SK-N-SH treated with all-trans-retinoic acid at 6 μM for 48 hours (cell line): ENCODE measurements at places on chromosomes 12 and 14.

DNA sequence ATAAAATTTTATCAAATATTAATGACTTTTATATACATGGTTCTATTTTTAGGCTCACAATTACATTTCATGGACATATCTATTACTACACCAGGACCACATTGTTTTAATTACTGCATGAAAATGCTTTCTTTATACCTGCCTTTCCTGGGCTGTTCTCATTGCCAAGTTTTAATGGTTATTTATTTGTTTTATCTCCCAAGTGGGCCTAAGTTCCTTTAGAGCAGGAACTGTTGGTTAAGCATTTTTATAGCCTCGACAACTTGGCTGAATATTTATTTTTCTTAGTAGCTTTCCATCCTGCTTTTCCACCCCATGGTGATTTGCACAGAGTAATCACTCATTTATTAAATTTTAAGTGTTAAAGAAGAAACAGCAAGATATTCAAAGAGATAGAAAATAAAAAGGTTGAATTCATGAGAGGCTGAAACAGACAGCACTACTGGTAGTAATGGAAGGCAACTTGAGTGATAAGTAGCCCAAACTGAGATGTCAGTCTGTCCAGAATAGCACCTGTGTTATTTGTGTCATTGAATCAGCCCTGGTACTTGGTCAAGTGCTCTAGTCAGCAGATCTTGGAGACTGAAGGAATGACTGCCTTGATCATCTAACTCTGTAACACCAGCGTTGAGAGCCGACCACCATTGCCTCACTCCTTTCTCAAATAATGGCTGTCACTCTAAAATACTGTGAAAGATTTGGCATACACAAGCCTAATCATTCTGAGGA is 119.1 kb upstream of the EGLN3 start:
- ATAC-seq: no peak

GRCh38 chr12:60830381-60830780 is 1234.6 kb downstream of the SLC16A7 start:
- no peak for ATAC-seq

DNA sequence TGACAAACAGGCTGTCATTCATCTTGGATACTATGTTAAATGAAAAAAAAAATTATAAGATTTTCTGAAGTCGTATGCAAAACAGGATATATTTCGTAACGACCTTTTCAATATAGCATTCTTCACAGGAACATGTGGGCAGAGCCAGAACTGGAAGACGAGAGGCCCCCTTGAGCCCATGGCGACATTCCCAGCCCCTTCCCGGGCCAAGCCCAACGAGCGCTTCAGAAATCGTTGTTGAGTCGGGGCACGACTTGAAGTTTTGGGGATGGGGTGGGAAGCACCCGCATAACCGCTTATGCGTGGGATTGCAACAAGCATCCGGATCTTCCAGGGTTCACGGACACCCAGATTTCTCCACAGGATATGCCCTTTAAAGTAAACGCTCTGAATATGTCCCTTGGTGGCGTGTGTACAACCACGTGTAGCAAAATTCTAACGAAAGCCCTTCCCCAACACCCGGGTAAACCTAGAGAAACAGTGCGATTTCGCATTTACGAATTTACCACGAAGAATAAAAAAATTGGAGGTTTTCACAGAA is 736 bp downstream of the C14orf39 start:
- ATAC-seq: peak; percentile 21

DNA sequence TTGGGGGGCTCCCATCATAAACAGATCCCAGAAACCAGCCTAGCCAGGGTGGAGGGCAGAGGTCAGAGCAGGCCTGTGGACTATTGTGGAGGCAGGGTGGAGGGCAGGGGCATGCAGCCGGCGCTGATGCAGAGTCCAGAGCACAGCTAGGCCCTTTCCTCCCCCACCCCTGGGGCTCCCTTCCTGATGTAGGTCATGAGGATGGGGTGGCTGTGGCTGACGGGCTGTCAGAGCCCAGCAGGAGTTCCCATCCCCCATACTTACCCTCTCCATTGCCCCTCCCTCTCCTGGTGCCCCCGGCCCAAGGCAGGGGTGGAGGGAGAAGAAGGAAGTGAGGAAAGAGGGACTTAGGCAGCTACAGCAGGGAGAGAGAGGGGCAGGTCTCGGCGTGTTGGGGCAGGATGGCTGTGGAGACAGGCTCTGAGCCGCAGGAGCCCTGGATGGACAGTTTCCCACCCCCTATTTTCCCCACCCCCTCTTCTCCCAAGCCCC is 5.7 kb upstream of the ZNF385A start:
- ATAC-seq: no peak

- ATAC-seq: peak; percentile 81
Measured at GRCh38 chr12:121494093-121494787, 86.6 kb downstream of the KDM2B start.

DNA sequence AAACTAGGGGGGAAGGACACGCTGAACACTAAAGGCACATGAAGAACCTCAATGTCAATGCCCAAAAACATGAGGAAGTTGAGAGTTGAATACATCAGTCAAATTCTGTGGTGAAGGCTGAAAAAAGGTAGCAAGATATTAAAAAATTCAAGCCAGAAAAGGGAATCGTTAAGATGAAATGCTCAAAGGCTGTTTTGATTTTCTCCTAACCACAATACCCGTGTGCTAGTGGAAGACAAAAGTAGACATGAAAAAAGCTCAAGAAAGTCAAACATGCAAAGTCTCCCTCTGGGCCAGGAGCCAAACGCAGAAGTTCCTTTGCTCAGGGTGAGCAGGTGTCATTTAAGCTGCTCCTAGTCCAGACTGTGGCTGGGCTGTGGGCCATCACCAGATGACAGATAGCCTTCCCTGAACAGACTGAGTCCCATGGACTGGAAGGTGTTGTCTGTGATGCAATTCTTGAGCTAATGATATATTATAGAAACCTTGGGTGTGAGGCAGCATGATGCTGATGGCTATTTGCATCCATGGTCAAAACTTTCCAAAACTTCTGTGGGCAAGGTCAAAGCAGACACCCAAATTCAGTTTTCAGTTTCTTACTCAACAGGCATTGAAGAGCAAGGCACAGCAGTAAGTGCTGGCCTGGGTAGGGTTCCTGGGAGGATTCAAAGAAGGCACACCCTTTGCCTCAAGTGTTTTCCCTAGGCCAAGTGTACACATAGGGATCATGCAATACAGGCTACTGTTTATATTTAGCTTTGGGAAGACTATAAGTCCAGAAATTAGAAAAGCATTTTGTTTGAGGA is 81.6 kb downstream of the MYRFL start:
- no peak for ATAC-seq

DNA sequence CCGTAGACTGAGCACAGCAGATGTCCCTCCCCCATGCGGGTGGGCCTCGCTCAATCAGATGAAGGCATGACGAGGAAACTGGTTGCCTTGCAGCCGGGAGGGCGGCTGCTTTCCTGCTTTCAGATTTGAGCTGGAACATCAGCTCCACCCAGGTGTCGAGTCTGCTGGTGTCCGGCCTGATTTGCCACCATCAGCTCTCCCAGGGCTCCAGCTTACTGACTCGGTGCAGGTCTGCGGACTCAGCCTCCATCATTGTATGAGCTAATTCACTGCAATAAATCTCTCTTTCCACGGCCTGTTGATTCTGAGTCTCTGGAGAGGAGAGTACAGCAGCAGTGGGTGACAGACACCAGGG is 156.2 kb downstream of the KIF26A start:
- no peak for ATAC-seq

DNA sequence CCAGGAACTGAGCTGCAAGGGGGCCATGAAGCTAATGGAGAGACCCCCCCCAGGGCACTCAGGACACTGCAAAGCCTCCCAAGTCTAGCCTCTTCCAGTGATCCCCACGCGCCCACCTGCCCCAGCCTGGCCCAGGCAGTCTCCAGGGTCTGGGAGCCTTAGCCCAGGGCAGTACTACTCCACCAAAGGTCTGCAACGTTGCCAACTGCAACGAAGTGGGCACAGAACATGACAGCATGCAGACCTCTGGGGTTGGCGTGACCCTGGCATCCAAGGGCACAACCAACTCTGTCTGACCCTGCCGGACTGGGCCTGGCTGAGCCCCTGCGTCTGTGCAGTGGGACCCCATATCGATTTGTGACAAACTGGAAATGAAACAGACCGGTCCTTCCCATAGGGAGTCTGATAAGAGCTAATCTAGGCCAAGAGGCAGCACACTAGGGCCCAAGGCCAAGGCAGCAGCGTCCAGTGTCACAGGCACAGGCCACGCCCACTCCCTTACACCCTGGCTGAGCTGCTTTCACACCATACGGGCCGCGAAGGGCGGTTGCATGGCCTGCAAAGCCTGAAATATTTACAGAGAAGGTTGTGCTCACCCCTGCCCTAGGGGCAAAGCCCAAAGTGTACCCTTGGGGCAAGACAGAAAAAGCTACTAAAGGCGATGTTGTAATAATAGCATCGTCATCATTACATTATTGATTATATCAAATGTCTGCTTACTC is 76.7 kb downstream of the NCOR2 start:
- peak; percentile 28; the same call in 1 of the 3 replicates for ATAC-seq

- ATAC-seq: peak; percentile 97
Measured at GRCh38 chr12:122880668-122881067, 15.3 kb downstream of the VPS37B start.

DNA sequence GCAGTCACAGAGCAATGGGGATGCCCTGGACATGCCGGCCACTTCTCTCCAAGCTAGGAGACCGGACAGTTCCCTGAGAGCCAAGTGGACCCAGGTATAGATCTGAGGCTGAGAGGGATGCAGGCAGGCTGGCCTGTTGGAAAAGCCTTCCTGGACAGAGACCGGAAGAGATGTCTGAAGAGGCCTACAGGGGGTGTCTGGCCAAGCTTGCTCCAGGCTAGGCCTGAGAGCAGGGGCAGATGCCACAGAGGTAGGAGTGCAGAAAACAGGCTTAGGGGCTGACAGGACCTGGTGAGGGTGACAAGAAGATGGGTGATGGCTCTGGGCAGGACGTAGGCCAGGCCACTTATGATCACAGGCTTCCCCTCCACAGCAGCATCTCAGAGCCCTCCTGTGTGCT is 30.2 kb downstream of the ARL6IP4 start:
- no peak; the same call in 2 of the 3 replicates for ATAC-seq
